ENCODE measurements at places on chromosomes 7 and 10.

DNA sequence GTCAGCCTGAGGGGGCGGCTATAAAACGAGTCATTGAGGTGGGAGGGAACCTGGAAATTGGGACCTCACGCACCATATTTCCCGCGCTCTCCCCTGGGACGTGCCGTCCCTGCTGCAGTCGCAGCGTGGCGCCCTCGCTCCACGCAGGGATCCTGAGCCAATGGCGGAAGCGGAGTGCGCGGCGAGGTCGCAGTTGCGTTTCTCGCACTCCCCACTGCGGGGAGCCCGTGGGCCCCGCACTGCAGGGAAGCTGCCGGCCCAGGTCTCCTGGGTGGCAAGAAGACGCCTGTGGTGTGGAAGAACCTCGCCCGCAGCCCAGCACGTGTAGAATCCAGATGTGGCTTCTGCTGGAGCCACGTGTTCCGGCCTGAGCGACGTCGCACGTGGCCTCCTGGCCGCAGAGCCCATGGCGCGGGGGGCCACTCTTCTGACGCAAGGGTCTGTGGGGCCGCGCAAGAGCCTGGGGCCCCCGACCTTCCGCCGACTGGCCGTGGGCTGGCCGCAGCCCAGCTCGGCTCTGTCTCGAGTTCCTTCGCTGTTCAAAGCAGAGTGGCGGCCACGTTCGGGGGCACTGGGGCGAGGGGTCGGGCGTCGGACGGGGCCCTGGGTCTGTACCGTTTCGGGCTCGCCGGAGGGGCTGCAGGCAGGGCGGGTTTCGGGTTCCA, 26.4 kb downstream of the HIF1AN start:
- peak; percentile 61 for DNase-seq

DNA sequence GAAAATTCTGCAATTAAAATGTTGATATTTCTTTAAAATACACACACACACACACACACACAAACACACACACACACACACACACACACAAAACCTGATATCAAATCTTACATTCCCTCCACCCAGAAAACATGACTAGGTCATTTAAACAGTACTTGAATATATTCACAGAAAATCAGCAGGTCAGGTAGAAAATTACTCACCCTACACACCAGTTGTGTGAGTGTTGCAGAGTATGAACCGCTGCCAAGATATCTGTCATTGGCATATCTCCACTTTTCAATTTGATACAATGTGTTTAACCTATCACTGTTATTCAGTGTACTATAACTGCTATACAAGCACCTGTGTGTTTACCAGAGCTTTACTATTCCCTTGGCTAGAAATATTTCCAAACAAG, 283.6 kb upstream of the LRRTM3 start:
- DNase-seq: no peak

DNA sequence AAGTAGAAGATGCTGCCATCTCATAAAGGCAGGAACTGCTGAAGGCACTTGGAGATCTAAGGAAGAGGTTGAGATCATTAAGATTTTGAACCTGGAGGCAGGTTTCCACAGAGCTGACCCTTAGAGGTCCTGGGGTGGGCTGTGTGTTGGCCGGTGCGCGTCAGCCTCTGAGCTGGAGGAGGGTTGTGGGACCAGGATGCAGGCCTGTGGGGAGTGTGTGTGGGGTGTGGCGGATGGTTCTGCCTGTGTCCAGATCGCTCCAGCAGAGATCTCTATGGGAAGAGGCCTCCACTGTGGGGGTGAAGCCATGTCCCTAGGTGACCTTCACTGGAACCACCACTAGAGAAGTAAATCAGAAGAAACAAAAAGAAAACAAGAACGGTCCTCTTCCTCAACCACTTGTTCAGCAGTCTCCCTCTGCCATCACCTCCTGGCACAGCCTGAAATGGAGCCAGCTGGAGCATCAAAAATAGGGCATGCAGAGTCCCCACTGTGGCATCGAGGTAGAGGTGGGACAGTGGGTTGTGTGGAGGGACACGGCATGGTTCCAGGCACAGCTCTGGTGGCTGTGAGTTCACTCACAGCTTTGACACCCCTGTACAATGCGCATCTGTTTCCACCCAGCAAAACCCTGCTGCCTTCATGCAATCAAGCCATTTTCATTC, 453.8 kb downstream of the TCERG1L start:
- DNase-seq: no peak

- no peak for DNase-seq
Observed at GRCh38 chr10:69228151-69228550, 8.0 kb downstream of the HKDC1 start.

DNA sequence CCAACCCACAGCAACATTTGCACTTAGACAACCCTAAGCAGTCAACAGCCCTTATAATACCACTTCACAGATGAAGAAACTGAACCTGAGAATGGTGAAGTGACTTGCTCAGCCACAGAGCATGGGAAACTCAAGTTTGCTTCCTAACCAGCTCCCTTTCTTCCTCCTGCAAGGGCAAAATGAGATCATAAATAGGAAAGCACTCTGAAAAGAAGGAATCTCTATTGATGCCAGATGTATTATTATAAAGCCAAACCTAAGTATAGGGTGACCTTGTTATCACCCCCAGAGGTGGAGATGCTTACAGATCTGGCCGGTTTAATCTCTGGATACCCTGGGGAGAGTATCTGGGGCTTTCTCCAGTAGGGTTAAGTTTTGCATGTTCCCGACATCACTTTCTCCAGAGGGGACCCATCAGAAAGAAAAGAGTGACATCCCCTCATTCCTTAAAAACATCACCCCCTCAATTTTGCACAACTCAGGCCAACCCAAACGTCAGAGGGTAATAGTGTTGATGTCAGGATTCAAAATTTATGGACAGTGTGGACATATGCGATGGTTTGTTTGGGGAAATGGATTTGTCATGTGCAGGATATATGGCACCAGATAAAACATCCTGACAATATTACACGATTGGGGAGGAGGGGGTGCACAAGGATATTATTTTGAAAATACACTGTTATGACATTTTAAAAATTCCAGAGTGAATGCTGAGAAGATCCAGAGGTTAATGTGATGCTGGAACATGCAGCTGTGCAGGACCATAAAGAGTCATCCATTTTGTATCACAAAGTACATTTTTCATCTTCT, 24.0 kb upstream of the XPNPEP1 start:
- DNase-seq: no peak

GRCh38 chr7:149791-150636, 42.4 kb upstream of the FAM20C start:
- DNase-seq: peak; percentile 4
